Activated T-cell treated with anti-CD3 and anti-CD28 coated beads for 24 hours (primary cell): ENCODE measurements at places on chromosomes 5 and 9.

GRCh38 chr9:37639841-37640240 is 10.9 kb upstream of the FRMPD1 start:
- DNase-seq: no peak

GRCh38 chr5:160119905-160120266 is 636 bp upstream of the PWWP2A start:
- DNase-seq: no peak

DNA sequence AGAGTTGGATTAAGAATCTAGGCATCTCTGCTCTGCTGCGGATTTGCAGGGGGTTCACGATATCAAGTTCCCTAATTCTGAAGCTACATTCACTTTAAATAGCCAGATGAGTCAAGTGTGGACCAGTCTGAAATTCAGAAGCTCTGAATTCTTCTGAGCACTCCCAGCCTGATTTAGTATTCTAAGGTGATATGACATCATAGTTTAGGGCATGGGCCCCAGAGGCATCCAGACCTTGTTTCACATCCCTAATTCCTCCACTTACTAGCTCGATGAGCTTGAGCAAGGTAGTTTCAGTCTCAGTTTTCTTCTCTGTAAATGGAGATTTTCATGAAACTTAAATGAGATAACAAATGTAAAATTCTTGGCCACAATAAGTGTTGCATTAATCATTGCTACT is 65.2 kb downstream of the TMEM167A start:
- no peak for DNase-seq

DNA sequence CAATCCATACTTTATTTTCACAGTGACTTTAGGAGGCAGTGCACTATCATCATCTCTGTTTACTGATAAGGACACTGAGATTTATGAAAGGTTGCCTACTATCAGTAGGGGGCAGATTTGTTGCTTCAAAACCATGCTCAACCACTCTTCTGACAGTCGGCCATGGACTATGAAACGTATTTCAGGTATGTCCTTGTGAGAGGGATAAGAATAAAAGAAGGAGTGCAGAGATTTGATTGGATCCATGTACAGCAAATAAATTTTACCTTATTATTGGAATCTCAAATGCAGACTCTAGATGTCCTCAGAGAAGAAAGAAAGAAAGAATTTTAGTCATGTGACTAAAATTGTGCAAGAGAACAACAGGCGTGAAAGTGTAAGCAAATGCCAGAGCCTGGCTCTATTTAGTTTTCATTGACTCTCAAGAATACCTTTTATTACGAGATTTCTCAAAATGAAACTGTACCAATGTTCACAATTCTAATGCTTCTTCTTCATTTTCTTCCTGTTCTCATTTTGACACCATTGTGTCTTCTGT is 296.6 kb upstream of the RASA1 start:
- DNase-seq: no peak

DNA sequence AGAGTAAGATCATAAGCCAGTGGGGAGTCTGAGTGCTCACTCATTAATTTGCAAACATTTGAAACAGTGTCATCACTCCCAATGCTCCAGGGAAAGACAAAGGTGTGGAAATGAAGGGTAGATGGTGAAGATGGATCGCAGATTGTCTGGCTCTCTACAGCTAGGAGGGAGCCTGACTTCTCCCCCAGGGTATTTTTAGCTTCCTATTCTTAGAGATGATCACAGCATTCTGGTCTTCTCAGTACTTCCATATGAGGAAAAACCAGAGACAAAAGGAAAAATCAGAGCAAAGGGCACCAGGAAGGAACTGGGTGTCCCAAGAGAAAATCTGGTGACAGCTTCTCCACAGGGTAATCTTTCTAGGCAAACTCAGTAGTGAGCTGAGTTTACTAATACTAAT is 401.9 kb upstream of the GRIA1 start:
- DNase-seq: no peak

DNA sequence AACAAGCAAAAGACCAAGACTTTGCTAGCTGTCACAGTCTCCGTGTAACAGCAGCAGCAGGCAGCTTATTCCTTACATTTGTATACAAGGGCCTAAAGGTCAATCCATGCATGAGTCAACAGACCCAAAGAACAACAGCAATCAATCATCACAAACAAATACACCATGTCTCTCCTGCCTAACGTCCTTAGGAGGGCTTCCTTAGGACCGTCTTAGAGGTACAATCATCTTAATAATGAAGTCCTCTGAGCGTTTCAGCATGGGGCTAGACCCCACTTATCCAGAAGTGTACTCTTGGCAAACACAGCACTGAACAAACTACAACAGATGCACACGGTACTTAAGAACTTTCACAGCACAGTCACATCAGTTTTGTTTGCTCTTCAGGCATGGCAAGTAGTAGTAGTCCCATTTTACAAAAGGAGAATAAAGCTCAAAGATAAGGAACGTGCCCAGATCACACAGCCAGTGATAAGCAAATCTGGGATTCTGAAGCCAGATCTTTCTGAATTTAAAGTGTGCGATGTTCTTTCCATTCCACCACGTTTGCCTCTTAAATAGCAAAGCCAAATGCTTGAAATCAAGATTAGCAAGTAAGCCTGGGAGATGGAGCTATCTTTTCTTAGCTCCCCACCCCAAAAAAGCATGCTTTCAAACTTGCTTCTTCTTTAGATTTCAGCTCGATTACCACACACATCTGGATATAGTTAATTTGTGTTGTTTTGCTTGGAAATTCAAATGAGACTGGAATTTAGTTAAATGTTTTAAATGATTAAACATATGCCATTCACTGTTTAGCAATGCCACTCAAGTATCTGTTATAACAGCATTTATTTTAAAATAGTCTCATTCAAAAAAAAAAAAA is 24.2 kb downstream of the PSMB7 start:
- no peak for DNase-seq
